ENCODE measurements at places on chromosomes 11 and 22.

GRCh38 chr11:72813740-72814285 is 398 bp upstream of the ATG16L2 start:
- DNase-seq, result no peak

- DNase-seq, result no peak
These were observed 14.8 kb downstream of the OR51B4 start for GRCh38 chr11:5286901-5287300.

GRCh38 chr11:121012091-121012490 is 11.8 kb upstream of the TBCEL start:
- DNase-seq, result no peak

- DNase-seq, result no peak
These were observed 26.7 kb downstream of the FLI1 start for GRCh38 chr11:128720522-128720985.

GRCh38 chr22:44256556-44257485 is 55.9 kb downstream of the SHISAL1 start:
- DNase-seq, result no peak

- no peak for DNase-seq
These were observed at the start of gene SORL1 for GRCh38 chr11:121451986-121452608. Gene SORL1, plus strand, starts transcription at chr11:121452314. Its CDS starts 18 bp downstream, at chr11:121452332.

- DNase-seq, result no peak
These were observed 53.3 kb upstream of the CLDN5 start for GRCh38 chr22:19577422-19577966.

- no peak for DNase-seq
These were observed at the start of gene PPP1R14B for GRCh38 chr11:64246871-64247728. Gene PPP1R14B, minus strand, starts transcription at chr11:64246943. Its CDS starts 270 bp downstream, at chr11:64246673.

GRCh38 chr11:65440831-65441499 is 18.4 kb downstream of the NEAT1 start:
- DNase-seq, result no peak

DNA sequence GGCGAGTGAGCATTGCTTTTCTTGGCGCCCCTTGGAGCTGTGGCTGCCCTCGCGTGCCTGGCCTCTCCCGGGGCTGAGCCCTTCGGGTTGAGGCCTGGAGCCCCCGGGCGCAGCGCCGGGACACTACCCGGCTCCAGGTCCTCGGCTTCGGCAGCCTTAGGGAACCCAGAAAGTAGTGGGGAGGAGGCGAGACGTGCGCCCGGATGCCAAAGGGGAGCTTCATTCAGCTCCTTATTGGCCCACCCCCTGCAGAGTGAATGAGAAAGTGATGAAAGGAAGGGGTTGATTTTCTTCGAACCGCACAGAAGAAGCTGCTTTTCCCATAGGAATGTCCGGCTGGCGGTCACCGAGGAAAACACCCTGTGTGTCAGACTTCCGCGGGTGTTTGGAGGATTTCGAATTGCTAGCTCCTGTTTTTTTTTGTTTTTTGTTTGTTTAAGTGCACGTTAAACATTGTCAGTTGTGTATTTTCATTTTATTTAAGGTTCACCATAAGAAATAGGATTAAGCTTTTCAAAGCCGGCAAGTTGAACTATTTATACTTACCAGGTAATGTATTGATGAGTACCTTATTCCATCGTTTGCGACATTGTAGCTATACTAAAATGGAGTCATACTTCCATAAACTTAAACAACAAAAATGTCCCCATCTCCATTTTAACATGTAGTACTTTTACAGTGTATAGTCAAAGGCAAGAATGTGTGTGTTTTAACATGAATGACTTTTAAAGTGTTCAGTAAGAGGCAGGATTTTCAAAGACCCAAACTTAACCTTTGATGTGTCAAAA is 841 bp upstream of the EIF4G2 start:
- DNase-seq, result no peak

GRCh38 chr11:70075836-70076235 is 2.3 kb upstream of the ANO1 start:
- DNase-seq, result no peak

DNA sequence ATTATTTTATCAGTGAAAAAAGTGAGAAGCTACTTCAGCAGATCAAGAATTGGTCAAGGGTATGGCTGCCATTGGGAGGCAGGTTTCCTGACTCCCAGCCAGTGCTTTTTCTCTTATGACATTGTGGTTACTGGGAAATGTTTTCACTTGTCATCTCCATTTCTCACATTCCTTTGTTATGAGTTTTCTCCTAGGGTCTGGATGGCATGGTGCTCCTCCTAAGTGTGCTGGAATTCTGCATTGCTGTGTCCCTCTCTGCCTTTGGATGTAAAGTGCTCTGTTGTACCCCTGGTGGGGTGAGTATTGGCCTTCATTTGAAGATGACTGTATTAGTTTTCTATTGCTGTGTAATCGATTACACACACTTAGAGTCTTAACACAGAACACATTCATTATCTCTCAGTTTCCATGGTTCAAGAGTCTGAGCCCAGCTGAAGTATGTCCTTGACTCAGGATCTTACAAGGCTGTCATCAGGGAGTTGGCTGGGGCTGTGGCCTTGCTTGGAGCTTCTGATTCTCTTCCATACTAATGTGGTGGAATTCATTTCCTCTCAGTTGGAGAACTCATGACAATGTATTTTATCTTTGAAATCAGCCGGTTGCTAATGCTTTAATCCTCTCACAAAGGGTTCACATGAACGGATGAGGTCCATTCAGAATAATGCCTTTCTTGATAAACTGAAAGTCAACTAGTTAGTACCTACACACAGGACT is 21.0 kb upstream of the MS4A6E start:
- DNase-seq, result no peak

DNA sequence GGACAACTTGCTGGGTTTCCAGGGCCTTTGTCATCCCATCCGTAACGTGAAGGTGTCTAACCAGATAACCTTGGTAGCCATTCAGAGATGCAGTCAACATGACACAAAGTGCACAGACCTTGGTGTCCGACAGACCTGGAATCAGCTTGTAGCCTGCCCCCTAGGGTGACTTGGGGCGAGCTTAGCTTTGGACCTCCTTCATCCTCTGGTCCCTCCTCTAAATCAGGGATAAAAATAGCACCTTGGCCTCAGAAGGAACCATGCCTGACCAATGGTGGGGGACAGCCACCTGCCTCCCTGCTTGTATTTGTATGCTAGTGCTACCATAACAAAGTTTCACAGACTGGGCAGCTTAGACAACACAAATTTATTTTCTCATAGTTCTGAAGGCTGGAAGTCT is 3.7 kb downstream of the SNRPD3 start:
- DNase-seq, result no peak

GRCh38 chr11:47788181-47788580 is 21.0 kb upstream of the FNBP4 start:
- DNase-seq, result no peak

GRCh38 chr22:29615705-29616327 is 12.4 kb downstream of the NF2 start:
- DNase-seq, result no peak

- DNase-seq, result no peak
These were observed 2.6 kb upstream of the ZC3H12C start for GRCh38 chr11:110090466-110091026.

DNA sequence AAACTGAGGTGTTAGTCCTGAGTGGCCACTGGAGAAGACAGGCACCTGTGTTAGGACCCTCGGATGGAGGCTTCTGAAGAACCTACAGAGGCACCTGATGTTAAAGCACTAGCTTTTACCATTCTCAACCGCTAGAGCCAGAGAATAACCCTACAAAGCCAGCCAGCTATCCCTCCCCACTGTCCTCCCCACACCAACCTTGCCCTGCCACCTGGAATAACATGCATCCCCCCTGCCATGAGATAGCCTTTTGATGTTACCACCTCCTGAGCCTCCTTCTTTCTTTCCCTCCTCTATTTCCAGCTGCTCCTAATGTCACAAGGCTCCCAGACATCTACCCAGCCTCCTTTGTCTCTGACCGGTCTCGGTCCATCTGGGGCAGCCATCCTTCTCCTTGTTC is 28.1 kb downstream of the COMMD9 start:
- DNase-seq, result no peak

GRCh38 chr22:40376149-40376548 is 5.8 kb downstream of the SGSM3 start:
- no peak for DNase-seq

DNA sequence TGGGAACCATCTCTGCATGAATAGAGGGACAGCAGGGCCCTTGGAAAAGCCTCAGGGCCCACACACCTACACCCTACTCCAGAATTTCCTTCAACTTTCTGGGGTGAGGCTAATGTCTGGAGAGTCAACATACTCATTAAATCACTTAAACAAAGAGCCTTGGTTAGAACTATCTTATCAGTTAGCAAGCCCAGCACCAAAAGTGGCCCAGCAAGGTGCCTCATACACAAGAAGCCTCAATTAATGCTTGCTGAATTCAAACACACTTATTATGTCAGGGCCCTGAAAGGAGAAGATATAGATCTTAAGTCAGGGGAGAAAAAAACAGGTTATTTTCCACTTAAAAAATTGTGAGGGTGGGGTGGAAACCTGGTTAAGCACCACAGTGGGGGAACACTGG is 61.4 kb downstream of the C11orf58 start:
- no peak for DNase-seq

- no peak for DNase-seq
These were observed 25.9 kb downstream of the ALG9 start for GRCh38 chr11:111845276-111846028.

GRCh38 chr11:3132831-3133260 is 32.3 kb downstream of the OSBPL5 start:
- DNase-seq, result no peak

GRCh38 chr22:50606946-50607658 is 6.5 kb downstream of the MAPK8IP2 start:
- DNase-seq, result no peak

DNA sequence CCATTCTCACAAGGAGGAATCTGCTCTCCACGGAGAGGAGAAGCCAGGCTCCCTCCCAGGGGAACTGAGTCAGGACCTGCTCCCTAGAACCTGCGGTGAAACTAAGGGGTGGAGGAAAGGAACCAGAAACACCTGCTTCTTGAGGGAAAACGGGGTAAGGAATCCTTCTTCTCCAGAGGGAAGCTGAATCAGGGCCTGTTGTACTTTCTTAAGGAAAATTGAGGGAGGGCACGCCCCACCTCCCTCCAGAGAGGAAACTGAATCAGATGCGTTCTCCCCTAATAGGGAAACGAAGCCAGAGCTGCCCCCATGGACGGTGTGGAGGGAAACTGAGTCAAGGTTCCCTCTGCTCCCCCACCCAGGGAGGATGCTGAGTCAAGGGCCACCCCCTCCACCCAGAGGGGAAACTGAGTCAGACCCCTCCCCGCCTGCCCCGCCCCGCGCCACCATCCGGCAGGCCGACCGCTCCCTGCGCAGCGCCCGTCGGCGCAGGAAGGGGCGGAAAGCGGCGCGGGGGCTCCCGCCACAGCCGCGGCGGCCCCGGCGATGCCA is 393 bp downstream of the RELA start:
- no peak for DNase-seq

- DNase-seq, result no peak
These were observed 4.5 kb downstream of the BANF1 start for GRCh38 chr11:66006891-66007176.

- DNase-seq, result no peak
These were observed 81.0 kb upstream of the SNX19 start for GRCh38 chr11:130997278-130997677.

GRCh38 chr22:38141217-38141973 is 30.9 kb upstream of the BAIAP2L2 start:
- no peak for DNase-seq

- DNase-seq, result no peak
These were observed 2.2 kb upstream of the CHRM4 start for GRCh38 chr11:46393759-46394158.

DNA sequence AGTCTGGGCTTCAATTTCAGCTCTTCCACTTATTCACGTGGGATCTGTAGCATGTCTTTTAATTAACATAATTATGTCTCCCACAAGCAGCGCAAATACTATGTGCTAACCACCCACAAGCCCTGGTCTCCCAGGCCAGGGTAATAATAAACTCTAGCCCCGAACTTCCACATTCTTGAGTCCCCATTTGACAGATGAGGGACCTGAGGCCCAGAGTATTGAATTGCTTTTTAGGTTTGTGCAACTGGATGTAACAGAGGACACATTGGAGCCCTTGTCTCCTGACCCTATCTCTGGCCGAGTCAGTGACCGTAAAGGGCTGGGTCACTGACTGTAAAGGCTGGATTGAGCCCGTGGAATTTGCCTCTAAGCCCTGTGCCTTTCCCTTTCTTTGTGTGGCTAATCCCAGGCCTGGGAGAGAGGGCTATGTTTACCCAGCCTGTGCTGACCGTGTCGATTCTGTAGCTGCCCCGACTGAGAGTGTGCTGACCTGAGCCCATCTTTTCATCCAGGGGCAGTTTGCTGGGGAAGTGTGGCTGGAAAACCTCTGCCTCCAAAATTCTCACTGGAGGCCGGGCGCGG is 3.9 kb downstream of the CRYBB2 start:
- DNase-seq, result no peak

- no peak for DNase-seq
These were observed 115.9 kb upstream of the GRK3 start for GRCh38 chr22:25448435-25449051.

- no peak for DNase-seq
These were observed 14.9 kb downstream of the PPM1F start for GRCh38 chr22:21937821-21938070.

GRCh38 chr22:42327462-42328129 is 57.1 kb upstream of the TCF20 start:
- DNase-seq, result no peak
